ENCODE measurements at places on chromosomes 13 and 19.

- H3K27ac ChIP-seq, result no peak overlapping the region
These were observed 34.8 kb downstream of the TM9SF2 start for GRCh38 chr13:99536023-99536422.

DNA sequence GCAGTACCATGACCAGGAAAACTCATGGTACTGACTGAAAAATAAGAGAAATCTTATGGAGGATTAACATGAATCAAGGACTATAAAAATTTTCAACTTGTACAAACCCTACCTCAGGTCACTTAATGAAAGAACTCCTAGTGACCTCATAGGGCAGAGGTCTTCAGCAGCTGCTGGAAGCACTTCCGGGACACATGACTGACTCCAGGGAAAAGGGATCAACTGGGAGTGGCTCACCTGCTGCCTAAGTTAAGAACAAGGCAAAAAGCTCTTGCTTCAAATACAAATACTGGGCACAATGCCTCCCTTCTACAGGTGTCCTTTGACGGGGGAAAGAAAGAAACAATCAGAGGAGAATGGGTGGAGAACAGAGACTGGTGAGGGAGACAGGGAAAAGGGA is 18.6 kb downstream of the DOCK9 start:
- no peaks in the 10 kb centered on the region for H3K4me1 ChIP-seq
- H3K27me3 ChIP-seq, result no peaks in the 10 kb centered on the region
- H3K4me3 ChIP-seq, result no peak overlapping the region
- no peak overlapping the region for H3K27ac ChIP-seq

DNA sequence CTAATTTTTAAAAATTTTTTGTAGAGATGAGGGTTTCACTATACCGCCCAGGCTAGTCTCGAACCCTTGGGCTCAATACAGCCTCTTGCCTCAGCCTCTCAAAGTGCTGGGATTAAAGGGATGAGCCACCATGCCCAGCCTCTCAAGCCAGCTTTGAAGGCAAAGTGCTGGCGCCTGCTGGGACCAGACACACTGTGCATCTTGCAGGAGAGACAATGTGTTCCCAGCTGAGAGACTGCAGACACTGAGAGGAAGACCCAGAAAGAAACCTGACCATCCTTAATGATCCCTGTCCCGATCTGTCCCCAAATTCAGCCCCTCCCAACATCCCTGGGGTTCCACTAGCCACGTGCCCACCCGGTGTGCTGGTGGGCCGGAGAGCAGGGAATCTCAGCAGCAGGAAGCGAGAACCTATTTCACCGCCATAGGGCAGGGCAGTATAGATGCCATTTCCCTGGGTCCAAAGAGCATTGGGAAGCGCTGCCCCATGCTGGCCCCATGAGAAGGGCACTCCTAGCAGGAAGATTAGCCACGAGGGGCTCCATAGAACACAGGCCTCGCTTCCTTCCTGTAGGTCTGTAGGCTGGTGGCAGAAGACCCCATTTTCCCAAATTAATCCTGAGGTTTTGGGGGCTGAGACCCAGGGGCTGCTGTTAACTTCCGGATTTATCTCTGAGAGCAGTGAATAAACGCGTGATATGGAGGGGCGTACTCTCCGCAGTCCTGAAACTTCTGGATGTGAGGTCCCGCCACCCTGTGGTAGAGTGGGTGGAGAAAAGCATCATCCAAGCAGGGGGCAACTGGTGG is 968 bp downstream of the RAVER1 start:
- peaks cover 49% of the 10 kb centered on the region for H3K36me3 ChIP-seq
- H3K27me3 ChIP-seq, result no peaks in the 10 kb centered on the region
- peaks cover 38% of the 10 kb centered on the region for H3K4me1 ChIP-seq
- no peak for DNase-seq

DNA sequence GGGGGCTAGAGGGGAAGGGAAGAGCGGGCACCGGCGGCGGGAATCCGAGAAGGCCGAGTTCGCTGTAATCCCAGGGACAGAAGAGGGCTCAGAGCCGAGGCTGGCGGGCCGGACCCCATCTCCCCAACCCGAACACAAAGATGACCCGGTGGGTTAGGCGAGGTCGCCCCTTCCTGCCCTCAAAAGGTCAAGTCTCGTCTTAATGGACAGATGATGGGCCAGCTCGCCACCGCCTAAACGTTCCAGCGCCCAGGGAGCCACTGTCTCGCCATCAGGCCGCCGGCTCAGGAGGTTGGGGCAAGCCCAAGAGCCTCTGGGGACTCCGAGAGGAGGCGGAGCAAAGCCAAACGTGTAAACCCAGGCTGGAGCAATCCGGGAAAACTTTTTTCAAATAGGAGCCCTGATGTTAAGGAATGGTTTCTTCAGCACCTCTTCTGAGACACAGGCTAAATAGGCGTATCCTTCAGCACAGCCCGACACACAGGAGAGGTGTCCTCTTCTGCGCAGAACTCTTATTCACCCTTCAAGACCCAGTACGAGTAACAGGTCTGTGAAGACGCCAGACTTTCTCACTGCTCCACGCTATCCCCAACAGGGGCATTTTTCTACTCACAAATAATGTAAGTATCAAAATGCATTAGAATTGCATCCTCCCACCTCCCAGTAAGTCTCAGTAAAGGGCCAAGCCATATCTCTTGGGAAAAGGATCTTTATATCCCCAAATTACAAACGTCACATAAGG is 6.3 kb upstream of the POU4F1 start:
- peaks cover 6% of the 10 kb centered on the region for H3K36me3 ChIP-seq
- H3K27ac ChIP-seq, result no peak overlapping the region
- peaks cover 68% of the 10 kb centered on the region for H3K27me3 ChIP-seq
- DNase-seq, result no peak
- peaks cover 24% of the 10 kb centered on the region for H3K4me1 ChIP-seq
- H3K4me3 ChIP-seq, result peak overlapping the region; percentile 58

- H3K27ac ChIP-seq, result no peak overlapping the region
- DNase-seq, result no peak
- no peaks in the 10 kb centered on the region for H3K27me3 ChIP-seq
- no peaks in the 10 kb centered on the region for H3K36me3 ChIP-seq
- peaks cover 18% of the 10 kb centered on the region for H3K4me1 ChIP-seq
- no peak overlapping the region for H3K4me3 ChIP-seq
These were observed 5.2 kb downstream of the GARRE1 start for GRCh38 chr19:34259367-34260095.

DNA sequence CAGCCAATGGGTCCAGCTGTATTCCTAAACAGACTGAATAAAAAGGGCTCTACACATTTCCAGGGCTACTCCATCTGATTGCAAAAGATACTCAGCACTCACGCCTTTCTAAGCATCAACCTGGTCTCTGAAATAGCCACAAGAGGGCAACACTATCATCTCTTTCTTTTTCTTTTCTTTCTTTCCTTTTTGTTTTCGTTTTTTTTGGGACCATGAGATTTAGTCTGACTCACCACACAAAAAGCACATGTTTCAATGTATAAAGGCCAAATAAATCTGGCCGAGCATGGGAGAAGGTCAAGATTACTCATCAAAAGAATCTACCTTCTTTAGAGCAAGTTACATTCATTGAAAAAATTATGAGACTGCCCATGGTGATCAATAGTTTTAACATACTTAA is 805.6 kb upstream of the ARGLU1 start:
- no peaks in the 10 kb centered on the region for H3K27me3 ChIP-seq
- no peaks in the 10 kb centered on the region for H3K36me3 ChIP-seq
- no peak for DNase-seq
- H3K4me3 ChIP-seq, result no peak overlapping the region

- DNase-seq, result no peak
- H3K36me3 ChIP-seq, result no peaks in the 10 kb centered on the region
- H3K4me3 ChIP-seq, result no peak overlapping the region
- no peak overlapping the region for H3K27ac ChIP-seq
- no peaks in the 10 kb centered on the region for H3K4me1 ChIP-seq
These were observed 22.3 kb downstream of the NLRP13 start for GRCh38 chr19:55909801-55910200.

DNA sequence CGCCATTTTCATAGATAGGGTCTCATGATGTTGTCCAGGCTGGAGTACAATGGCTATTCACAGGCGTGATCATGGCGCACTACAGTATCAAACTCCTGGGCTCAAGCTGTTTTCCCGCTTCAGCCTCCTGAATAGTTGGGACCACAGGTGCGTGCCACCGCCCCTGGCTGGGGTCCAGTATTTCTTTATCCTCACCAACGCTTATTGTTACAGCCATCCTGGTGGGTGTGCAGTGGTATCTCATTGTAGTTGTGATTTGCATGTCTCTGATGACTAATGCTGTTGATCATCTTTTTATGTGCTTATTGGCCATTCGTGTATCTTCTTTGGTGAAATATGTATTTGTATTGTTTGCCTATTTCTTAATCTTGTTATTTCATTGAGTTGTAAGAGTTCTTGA is 49.0 kb downstream of the SIPA1L3 start:
- no peak for DNase-seq
- no peaks in the 10 kb centered on the region for H3K27me3 ChIP-seq
- H3K36me3 ChIP-seq, result no peaks in the 10 kb centered on the region
- no peak overlapping the region for H3K27ac ChIP-seq

DNA sequence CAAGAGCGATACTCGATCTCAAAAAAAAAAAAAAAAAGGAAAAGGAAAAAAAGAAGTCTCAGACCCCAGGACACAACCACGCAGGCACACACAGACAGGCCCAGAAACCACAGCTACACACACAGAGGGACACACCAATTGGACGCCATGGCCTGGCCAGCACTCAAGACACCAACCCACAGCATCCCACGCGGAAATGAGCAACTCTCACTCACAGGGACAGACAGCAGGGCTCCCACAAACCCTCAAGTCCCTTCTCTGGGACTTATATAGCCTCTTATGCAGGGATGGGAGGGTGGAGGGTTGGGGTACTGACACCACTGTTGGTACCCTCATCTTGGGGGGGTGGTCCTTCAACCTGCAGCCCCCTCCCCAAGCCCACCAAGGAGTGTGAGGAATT is 5.9 kb downstream of the NOTCH3 start:
- peaks cover 2% of the 10 kb centered on the region for H3K36me3 ChIP-seq
- peaks cover 7% of the 10 kb centered on the region for H3K4me1 ChIP-seq
- H3K27me3 ChIP-seq, result peaks cover 40% of the 10 kb centered on the region
- H3K4me3 ChIP-seq, result no peak overlapping the region
- DNase-seq, result no peak
- H3K27ac ChIP-seq, result no peak overlapping the region

- H3K36me3 ChIP-seq, result no peaks in the 10 kb centered on the region
- peaks cover 20% of the 10 kb centered on the region for H3K27me3 ChIP-seq
- no peak for DNase-seq
- H3K27ac ChIP-seq, result no peak overlapping the region
These were observed 977 bp downstream of the PCDH20 start for GRCh38 chr13:61414686-61415057.

DNA sequence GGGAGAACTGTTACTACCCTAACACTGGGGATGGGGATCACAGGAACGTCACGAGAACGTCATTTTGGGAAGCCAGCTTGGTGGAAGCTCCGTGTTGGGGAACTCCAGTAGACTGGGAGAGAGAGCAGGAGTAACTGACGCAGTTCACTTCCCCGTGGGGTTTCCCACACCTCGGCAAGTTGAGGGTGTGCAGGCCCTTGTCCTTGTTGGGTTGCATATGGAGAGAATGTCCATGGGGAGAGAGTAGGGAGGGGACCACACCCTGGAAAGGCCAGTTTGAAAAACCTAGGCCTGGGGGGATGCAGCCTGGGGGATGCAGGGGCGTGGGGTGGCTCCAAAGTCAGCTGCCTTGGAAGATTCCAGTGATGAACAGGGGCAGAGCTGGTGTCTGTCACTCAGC is 50.7 kb upstream of the MCF2L start:
- no peak overlapping the region for H3K4me3 ChIP-seq
- H3K4me1 ChIP-seq, result no peaks in the 10 kb centered on the region
- peaks cover 7% of the 10 kb centered on the region for H3K27me3 ChIP-seq
- H3K27ac ChIP-seq, result no peak overlapping the region

- no peak for DNase-seq
- H3K27ac ChIP-seq, result no peak overlapping the region
- no peak overlapping the region for H3K4me3 ChIP-seq
- H3K4me1 ChIP-seq, result no peaks in the 10 kb centered on the region
- no peaks in the 10 kb centered on the region for H3K36me3 ChIP-seq
- no peaks in the 10 kb centered on the region for H3K27me3 ChIP-seq
These were observed 1314.5 kb upstream of the MIR17HG start for GRCh38 chr13:90032841-90033493.

GRCh38 chr13:66212511-66212910 is 1017.6 kb downstream of the PCDH9 start:
- no peak overlapping the region for H3K4me3 ChIP-seq
- no peak for DNase-seq
- no peaks in the 10 kb centered on the region for H3K36me3 ChIP-seq
- H3K27ac ChIP-seq, result no peak overlapping the region
- H3K4me1 ChIP-seq, result no peaks in the 10 kb centered on the region

DNA sequence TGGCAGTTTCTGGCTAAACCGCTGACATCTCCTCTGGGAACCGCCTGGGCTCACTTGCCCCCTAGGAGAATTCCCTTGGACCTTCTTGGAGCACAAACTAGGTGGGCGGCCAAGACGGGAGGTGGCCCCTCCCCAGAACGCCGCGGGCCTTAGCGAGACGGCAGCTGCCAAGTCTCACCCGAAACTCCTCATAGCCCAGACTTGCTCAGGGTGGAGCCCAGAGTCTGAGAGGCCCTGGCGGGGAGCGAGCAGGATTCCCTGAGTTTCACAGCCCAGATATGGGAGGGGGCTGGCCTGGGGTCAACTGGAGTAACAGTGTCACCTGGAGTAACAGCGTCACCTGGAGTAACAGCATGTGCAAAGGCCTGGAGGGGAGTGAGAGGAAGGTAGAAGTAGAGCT is 10.1 kb downstream of the TINCR start:
- DNase-seq, result no peak
- no peak overlapping the region for H3K4me3 ChIP-seq
- no peak overlapping the region for H3K27ac ChIP-seq
- H3K27me3 ChIP-seq, result peaks cover 2% of the 10 kb centered on the region
- H3K36me3 ChIP-seq, result no peaks in the 10 kb centered on the region

DNA sequence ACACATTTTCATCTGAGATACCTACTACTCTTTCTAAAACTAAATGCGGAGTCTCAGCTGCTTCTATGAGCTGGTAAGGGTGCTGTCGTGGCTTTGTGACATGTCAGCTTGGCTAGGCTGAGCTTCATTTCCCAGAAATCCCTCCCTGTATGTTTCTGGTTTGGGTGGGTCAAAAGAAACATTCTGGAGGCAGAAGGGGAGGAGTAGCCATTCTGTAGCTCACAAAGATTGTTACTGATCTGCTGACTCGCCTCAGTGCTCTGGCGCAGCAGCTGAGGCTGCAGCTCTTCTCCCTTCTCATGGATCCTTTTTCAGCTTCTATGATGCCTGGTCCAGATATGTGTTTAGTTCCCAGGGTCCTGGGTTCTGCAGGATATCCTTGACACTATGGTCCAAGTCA is 114.7 kb downstream of the RAP2A start:
- DNase-seq, result no peak
- H3K4me1 ChIP-seq, result no peaks in the 10 kb centered on the region
- no peaks in the 10 kb centered on the region for H3K36me3 ChIP-seq
- no peak overlapping the region for H3K27ac ChIP-seq
- H3K27me3 ChIP-seq, result no peaks in the 10 kb centered on the region

- H3K27ac ChIP-seq, result no peak overlapping the region
- H3K4me3 ChIP-seq, result no peak overlapping the region
- H3K4me1 ChIP-seq, result no peaks in the 10 kb centered on the region
- H3K27me3 ChIP-seq, result peaks cover 36% of the 10 kb centered on the region
These were observed 1.1 kb downstream of the METTL21C start for GRCh38 chr13:102693776-102694175.

Measured in activated CD4-positive, alpha-beta memory T cell treated with anti-CD3 and anti-CD28 coated beads, Interleukin-2, amount 10 ng/mL, durations not matched to agents 7 days and 5 days (primary cell).